ENCODE measurements at places on chromosomes 1 and 21.

- DNase-seq: no peak
These were observed 8.8 kb downstream of the XCL1 start for GRCh38 chr1:168585191-168585590.

DNA sequence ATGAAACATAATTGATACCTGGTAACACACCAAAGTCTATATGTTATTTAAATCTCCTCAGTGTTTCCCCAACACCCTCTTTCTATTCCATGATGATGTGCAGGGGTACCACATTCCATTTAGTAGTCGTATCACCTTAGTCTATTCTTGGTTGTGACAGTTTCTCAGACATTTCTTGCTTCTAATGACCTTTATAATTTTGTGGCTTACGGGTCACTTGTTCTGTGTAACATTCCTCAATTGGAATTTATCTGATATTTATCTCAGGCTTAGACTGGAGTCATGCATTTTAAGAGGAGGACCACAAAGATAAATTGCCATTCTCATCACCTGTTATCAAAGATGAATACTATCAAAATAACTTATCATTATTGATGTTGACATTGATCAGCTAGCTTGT, 679.6 kb downstream of the USP25 start:
- DNase-seq: no peak

DNA sequence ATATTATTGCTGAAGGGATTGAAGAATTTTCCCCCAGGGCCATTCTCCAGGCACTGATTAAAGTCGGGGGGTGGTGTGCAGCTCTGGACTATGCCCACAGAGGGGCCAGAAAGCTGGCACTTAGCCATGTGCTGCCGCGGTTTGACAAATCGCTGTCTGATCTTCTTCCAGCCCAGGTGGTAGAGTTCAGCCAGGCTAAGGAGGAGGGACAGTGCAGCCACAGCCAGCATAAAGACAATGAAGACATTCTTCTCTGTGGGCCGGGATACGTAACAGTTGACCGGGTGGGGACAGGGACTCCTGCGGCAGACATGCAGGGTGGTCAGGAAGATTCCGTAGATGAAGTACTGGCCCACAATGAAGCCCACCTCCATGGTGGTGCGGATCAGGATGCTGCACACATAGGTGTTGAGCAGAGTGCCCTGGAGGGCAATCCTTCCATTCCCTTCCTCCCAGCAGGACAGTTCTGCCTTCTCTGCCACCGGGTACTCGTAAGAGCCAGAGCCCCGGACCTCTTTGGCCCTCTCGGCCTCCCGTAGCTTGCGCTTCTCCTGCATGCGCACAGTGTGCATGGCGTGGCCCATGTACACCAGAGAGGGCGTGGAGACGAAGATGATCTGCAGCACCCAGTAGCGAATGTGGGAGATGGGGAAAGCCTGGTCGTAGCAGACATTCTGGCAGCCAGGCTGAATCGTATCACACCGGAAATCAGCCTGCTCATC, 1.9 kb downstream of the GJA5 start:
- no peak for DNase-seq

- no peak for DNase-seq
These were observed 59.4 kb downstream of the ST6GALNAC3 start for GRCh38 chr1:76133977-76134376.

DNA sequence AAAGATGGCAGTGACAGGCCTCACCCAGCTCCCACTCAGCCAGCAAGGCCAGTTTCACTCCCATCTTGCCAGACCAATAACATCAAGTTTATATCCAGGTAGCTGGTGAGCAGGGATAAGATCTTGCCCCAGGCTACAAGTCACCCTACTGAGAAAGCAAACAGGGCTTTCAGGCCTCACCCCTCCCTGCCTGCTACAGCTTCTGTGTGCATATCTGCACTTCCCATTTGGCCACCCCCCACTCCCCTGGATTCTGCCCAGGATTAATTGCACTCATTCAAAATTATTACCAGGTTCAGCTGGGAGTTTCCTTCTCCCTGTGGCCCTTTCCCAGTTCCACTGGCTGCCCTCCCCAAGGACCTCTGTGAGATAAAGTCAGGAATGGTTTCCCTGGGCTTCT, 352.1 kb downstream of the TBX15 start:
- no peak for DNase-seq

DNA sequence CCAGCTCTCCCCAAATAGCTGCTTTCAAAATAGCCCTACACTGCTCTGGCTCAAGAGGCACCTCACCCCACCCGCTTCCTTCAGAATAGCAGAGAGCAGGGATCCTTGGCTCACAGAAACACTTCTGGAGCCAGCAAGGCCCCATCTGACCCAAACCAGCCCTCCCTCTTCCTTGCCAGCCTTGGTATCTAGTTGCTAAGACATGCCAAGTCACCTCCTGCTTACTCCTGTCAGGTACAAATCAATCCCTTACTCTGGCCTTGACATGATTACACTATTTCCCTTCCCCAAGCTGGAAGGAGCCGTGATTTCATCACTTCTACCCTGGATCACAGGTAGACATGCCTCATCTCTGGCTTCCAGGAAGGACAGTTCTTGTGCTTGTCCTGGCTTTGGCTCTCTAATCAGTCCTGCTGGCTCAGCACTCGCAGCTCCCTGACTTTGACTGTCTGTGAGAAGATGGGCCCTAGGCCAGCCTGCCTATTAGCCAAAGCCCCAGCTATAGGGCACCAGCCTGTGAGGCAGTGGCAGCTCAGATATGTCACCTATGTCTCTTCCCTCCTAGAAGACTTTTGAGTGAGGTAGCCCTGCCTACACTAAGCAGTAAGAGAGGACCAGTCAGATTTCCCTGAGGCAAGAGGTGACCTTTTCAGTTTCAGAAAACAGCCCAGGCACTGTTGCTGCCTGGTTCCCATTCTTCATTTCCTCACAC, 8.9 kb upstream of the MUTYH start:
- DNase-seq: peak; percentile 50

DNA sequence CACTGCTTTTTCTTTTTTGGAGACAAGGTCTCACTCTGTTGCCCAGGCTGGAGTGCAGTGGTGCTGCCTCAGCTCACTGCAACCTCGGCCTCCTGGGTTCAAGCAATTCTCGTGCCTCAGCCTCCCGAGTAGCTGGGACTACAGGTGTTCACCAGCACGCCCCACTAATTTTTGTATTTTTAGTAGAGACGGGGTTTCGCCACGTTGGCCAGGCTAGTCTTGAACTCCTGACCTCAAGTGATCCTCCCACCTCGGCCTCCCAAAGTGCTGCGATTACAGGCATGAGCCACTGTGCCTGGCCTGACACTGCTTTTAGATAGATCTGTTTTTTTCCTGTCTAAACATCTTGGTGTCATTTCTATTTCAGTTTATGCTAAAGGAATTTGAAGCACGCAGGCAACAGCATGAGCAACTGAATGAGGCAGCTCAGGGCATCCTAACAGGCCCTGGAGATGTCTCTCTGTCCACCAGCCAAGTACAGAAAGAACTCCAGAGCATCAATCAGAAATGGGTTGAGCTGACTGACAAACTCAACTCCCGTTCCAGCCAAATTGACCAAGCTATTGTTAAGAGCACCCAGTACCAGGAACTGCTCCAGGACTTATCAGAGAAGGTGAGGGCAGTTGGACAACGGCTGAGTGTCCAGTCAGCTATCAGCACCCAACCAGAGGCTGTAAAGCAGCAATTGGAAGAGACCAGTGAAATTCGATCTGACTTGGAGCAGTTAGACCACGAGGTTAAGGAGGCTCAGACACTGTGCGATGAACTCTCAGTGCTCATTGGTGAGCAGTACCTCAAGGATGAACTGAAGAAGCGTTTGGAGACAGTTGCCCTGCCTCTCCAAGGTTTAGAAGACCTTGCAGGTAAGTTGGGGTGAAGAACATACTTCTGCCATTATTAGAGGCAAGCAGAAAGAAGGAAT, 106.1 kb upstream of the BMP8A start:
- no peak for DNase-seq

DNA sequence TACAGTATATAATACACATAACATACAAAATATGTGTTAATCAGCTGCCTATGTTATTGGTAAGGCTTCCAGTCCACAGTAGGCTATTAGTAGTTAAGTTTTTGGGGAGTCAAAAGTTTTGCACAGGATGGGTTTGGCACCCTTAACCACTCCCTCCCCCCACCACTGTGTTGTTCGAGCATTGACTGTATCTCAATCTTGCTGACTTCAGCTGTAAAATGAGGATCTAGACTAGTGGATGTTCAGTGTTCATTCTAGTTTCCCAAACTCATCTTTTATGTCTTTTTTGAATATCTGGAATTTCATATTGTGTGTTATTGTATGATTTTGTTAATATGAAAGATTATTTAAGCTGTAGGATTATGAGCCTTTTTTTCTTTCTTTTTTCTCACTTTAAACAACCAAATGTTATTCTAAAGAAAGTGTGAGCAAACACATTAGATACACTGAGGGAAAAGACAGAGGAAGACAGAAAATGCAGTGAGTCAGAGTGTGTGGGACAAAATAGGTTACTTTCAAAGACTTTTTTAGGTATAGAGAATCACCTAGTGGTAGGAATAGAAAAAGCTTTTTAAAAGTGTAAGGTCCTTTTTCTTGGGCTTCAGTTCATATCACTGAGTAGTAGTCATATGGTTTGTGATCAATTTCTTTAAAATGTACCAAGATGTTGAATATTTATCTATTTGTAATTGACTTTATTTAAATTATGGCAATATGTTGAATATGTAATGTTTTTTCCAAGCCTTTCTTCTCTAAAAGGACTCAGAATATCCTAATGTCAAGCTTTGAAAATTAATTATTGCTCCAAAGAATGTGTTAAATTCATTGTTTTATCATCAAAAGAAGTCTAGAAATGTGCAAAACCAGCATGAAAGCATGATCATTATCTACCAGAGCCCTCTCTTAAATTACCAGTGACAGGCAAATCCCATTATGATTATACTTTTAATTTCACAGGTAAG, 17.9 kb upstream of the CENPF start:
- DNase-seq: no peak

GRCh38 chr1:41539999-41540398, 55.5 kb upstream of the EDN2 start:
- DNase-seq: no peak

DNA sequence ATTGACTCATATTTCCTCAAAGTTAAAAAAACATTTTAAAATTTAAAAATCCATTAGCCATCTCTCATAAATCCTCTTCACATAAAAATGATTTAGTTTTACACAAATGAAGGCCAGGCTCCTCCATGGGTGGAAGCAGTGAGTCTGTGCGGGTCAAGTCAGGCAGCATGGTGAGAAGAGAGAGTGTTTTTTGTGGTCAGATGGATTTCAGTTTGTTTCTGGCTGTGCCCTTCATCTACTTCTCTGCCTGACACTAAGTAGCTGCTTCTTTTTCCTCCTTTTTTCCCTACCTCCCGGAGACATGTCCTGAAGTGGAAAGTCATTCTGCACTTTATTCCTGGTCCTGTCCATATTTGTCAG, 10.3 kb downstream of the PLA2G4A start:
- peak; percentile 6 for DNase-seq

- peak; percentile 34 for DNase-seq
These were observed 645 bp downstream of the ATP6V0B start for GRCh38 chr1:43975249-43975961.

DNA sequence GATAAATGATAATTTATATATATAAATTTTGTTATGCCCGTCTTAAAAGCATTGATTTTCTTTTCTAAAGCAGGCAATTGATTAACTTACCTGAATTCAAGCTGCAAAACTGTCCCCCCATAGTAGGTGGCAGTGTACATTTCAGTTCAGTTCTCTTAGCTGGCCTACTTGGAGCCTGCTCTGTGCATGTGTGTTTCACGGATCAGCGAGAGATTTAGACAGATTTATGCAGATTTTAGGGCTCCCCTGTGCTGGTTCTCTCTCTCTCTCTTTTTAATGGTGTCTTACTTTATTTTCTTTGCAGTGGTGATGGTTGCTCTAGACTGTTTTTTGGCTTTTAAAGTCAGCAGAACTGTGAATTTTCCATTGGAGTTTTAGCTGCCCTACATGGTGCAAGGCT, 30.7 kb downstream of the CLIC4 start:
- no peak for DNase-seq

DNA sequence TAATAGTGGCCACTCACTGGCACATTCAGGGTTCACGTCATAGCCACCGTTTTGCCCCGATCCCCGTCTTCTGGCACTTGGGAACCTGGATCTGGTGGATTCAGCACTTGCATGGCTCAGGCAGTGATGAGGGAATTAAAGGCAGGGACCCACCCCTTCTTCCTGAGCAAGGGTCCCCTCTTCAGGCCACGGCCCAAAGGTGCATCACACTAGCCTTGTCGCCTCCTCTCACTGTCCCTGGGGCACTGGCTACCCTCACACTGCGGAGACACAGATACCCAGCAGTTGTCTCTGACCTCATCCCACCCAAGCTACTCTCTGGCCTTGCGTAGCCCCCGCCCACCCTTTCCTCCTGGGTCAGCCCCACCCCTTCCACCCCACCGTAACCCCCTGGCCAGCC, 19.9 kb upstream of the LDLRAP1 start:
- DNase-seq: peak; percentile 26

DNA sequence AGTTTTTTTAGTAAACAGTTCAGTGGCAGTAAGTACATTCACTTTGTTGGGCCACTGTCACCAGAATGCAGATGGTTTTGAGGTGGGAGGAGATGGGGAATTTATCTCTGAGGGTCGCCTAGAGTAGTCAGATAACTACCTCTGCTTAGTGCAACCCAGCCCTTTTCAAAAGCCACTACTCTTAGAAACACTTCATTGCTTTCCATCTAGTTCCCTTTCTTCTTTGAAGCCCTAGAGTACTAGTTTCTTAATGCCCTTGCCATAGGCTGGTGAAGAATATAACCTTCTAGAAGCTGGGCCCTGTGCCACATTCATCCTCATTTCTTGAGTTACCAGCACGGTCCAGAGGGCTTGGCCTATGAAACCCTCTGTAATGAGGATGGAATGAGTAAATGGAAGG, 28.4 kb upstream of the ST3GAL3 start:
- no peak for DNase-seq

Data from MG63 (cell line).